ENCODE measurements at places on chromosomes 6 and 20.

- no peak for DNase-seq
Observed at GRCh38 chr6:138201836-138202235, 16.5 kb downstream of the PBOV1 start.

DNA sequence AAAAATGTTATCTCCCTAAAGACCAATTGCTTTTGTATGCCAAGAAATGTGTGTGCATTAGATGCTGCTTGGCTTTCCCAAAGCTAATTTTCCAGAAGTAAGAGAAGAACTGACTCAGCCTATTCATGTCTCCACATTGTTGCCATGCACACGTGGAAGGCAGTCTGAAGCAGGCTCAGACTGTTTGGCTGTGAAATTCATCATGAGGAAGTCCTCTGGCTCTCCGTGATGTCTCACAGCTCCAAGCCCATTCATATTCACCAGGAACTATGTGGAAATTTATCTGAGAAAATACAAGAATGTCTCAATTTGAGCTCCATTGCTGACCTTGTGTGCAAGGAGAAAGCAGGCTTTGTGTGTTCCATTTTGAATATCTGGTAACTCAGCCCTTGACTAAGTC is 1022.2 kb upstream of the GJE1 start:
- no peak for DNase-seq

DNA sequence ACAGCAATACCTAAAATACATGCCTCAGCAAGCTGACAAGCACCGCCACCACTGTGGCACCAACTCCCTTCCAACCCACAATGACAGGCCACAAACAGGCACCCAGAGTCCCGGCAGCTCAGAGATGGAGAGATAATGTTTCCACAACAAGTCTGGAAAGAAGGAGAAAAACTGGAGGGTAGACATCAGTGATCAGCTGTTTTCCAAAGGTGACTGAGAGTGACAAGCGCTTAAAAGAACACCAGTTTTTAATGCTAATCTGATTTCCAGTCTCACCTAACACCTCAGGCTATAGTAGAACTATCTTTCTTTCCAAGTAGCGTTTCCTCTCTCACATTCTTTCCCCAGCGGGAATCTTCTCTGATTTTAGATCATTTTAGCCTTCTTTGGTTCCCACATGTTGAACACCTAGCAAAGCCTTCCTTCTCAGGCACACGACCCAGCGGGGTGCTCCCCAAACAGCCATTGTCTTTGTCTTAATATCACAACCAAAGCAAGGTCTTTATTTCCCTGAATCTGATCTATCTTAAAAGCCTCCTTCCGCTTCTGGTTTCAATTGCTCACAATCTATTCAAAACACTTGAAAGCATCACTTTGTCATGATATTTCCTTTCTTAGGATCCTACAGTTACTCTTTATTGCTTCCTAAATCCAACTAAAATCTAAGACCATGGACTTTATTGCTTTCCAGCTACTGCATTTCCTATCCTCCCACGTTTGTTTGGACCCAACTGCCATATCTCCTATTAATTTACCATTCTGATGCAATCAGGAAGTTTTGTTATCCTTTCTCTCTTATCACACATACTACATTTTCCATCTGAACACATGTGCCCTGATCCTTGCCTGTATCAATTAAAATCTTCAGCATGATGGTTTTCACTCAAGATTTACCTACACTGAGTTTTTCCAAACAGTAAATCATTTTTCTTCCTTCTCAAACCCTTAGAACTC is 282.7 kb downstream of the ADGB start:
- no peak for DNase-seq

DNA sequence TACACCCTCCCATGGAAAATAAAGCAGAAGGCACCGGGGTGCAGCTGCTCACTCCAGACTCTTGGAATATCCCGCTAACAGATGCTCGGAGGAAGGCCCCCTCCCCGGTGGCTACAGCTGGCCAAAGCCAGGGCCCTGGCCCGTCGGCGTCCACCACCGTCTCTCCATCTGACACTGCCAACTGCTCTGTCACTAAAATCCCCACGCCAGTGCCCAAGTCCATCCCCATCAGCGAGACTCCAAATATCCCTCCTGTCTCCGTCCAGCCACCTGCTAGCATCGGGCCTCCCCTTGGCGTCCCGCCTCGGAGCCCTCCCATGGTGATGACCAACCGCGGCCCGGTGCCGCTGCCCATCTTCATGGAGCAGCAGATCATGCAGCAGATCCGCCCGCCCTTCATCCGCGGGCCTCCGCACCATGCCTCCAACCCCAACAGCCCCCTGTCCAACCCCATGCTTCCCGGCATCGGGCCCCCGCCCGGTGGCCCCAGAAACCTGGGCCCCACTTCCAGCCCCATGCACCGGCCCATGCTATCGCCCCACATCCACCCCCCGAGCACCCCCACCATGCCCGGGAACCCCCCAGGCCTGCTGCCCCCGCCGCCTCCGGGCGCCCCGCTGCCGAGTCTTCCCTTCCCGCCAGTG is 143.9 kb downstream of the SOBP start:
- DNase-seq: no peak

DNA sequence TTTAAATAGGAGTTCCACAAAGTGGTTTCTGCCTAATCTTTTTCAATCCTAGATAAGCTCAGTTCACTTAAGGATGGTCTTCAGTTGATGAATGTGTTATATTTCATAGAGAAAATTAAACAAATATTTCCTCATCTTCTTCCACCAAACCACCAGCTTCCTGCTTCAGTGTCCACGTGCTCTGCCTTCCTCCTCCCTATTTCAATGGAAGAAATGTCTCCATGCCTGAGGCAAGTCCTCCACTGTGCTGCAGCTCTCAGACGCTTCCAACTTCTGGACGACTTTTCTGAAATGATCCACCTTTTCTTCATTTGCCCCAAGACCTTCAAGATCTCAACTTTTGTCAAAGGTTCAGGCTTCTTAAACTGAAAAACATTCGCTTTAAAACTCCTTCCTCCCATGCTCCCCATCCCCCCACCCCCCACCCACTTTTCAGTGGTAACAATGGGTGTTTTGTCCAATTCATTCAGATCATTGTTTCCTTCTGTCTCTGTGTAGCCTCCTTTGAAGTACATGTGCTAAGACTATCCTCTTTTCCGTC is 25.3 kb upstream of the FABP7 start:
- DNase-seq: no peak

DNA sequence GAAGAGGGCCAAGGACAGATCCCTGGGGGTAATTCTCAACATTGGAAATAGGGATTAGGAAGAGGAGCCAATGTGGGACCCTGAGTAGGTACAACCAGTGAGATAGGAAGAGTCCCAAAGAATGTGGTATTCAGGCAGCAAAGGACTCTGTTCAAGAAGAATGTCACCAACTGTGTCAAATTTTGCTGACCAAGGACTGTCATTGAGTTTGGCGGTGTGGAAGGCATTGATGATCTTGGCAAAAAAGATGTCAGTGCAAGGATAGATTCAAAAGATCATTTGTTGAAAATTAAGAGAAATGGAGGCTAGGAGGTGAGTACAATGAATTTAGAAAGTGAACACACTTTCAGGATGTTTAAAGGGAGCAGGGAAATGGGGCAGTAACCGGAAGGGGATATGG is 82.4 kb upstream of the SUPT3H start:
- DNase-seq: no peak

DNA sequence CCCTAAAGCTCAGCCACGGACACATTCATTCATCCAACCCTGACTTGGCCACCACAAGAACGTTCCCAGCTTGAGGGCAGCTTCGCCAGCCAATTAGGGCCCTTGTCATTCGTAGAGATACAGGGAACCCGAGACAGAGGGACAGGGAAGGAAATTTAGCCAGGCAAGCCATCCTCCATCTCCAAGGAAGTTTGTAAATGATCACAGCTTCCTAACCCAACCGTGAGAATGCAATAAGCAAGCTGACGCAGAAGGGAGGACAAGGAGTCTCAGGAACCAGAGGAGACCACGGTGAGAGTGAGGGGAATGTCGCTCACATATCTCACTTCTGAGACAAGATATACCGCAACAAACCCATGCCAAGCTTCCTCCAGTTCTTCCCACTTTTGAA is 1.4 kb downstream of the TRAM2 start:
- DNase-seq: no peak

- peak; percentile 27 for DNase-seq
Observed at GRCh38 chr6:20719980-20720379, 185.7 kb downstream of the CDKAL1 start.

GRCh38 chr6:7152462-7152861 is 44.7 kb downstream of the RREB1 start:
- peak; percentile 62 for DNase-seq

DNA sequence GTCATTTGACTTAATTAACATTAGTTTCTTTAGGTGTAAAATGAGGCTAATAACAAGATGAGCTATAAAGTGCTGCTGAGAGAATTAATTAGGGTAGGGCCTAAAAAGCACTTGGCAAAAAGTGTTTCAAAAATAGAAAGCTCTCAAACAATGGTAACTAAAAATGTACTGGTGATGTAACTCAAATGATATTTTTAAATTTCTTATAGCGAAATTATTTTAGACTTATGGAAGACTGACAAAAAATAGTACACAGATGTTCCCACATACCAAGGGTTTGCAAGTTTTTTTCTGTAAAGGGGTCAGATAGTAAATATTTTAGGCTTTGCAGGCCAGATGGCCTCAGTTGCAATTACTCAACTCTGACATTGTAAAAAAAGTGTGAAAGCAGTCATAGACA is 190.7 kb upstream of the UFL1 start:
- DNase-seq: no peak

DNA sequence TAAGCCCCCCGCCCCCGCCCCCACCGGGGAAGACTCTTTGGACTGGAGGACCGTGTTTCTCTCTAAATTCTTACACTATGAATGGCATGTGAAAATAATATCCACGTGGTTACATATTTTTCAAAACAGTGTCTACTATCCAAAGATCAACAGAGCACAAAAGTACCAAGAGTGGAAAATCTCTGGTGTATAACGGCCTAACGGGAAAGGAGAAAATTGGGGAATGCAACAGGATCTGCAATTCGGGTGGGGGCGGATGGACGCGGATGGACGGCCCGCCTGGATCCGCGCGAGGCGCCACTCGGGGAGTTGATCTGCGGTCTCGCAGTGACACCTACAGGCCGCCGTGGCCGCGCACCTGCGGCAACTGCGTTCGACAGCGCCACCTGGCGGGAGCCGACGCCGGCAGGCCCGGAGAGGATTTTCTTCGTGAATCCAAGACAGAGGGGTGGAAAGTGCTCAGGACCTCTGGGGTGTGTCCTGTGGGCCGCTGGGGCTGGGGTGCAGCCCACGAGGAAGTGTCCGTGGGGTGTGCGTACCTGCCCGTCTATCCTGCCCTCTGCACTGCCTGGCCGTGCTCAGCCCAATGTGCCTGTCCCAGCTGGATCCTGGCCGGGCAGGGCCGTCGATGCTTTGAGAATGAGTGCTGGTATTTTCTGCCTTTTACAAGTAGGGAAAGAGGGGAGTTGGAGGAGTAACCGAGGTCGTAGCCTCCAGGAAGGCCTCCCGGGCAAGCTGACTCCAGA is 18.6 kb downstream of the ANKRD60 start:
- DNase-seq: peak; percentile 80

GRCh38 chr6:12968839-12969558 is 252.4 kb downstream of the PHACTR1 start:
- DNase-seq: peak; percentile 35

DNA sequence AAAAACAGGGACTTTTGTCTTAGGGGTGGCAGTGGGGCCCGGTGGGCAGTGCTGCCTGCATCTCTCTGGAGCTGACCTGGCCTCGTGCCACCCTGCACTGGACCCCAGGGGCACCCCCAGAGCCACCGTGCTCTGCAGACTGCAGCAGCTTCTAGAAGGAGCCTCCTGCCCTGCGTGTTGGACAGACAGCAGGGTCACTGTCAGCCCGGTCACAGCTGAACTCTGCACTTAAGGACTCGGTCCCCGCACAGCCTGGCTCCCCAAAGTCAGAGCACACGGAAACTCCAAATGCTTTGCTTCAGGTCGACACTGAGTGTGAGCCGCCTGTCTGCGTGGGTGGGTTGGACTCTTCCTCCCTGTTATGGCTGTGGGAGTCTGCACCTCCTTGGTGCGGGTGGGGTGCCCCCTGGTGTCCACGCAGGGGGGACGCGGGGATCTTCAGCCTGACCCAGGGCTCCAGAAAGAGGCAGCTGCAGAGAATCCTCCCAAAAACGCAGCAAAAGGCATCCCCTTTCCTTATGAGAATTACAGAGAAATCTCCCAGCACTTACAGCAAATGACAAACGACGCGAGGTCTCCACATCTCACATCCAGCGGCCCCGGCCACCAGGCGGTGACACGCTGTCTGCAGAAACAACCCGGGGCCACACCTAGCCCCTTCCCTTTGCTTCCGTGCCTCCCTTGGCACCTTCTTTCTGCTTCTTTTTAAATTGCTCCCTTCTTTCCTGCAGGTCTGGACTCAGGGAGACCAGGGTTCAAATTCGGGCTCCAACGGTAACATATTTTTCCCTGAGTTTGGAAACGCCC is 36.3 kb upstream of the DACT2 start:
- peak; percentile 45 for DNase-seq

DNA sequence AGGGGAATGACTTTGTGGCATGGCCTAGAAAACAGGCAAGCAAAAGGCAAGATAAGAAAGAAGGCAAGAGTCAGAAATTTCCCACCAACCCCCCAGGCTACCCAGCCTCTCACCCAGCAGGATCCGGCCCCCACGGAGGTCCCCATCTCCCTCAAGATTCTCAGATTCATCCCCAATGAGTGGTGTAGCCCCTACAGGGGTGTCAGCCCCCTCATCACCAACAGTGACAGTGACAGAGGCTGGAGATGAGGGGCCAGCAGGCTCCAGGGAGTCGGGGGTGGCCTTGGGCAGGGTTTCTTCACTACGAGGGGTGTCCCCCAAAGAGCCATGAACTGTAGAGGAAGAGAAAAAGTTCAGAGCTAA is 1.0 kb downstream of the EHMT2 start:
- no peak for DNase-seq

- DNase-seq: no peak
Observed at GRCh38 chr6:8237668-8238067, 135.3 kb upstream of the EEF1E1 start.

GRCh38 chr6:62974452-62974851 is 236.8 kb upstream of the FKBP1C start:
- no peak for DNase-seq

GRCh38 chr6:161755080-161755479 is 481.2 kb upstream of the AGPAT4 start:
- DNase-seq: no peak

DNA sequence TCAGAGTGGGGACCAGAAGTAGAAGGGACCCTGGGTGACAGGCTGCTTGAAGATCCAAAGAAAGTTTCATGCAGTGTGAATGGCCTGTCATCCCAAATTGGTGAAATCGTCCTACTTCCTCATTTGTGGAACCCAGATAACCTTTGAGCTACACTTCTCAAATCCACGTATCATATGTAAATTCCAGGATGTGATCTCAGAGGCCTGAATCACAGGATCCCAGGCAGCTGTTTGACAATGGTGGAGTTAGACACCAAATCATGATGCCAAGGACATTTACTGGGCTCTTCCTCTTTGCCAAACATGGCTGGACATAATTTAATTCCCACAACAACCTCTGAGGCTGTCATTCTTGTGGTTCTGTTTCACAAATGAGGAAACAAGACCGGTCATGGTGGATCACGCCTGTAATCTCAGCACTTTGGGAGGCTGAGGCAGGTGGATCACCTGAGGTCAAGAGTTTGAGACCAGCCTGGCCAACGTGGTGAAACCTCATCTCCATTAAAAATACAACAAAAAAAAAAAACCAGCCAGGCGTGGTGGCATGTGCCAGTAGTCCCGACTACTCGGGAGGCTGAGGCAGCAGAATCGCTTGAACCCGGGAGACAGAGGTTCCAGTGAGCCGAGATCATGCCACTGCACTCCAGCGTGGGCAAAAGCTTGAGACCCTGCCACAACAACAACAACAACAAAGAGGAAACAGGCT is 39.9 kb upstream of the TTPAL start:
- DNase-seq: peak; percentile 46
